SK-N-SH (cell line): ENCODE measurements at places on chromosomes 11 and 22. TPM values are rescaled to one million over a fixed set of nuclear protein-coding genes. Genes with fewer than 3 reads are reported as not detected.

ANGPTL5 gene
- not detected in 2 replicates for polyA plus RNA-seq

RBM14 gene
- 17.6 and 19.8 TPM in 2 replicates for polyA plus RNA-seq

OR6T1 gene
- not detected in 2 replicates for polyA plus RNA-seq

TYR gene
- polyA plus RNA-seq = not detected in 2 replicates

ARHGAP42 gene
- 0.02 and 0.05 TPM in 2 replicates for polyA plus RNA-seq

KIRREL3 gene
- 3.2 and 3.7 TPM in 2 replicates for polyA plus RNA-seq

C22orf31 gene
- not detected in 2 replicates for polyA plus RNA-seq

RAG1 gene
- polyA plus RNA-seq = 0.08 TPM in 2 replicates

OR8D1 gene
- polyA plus RNA-seq = not detected in 2 replicates

TMEM223 gene
- 30.4 and 40.7 TPM in 2 replicates for polyA plus RNA-seq

GNG3 gene
- polyA plus RNA-seq = 0.11 and 0.16 TPM in 2 replicates

TRIM51 gene
- not detected in 2 replicates for polyA plus RNA-seq

TRIM49C gene
- not detected in 2 replicates for polyA plus RNA-seq

TPH1 gene
- polyA plus RNA-seq = 0.02 and 0.03 TPM in 2 replicates

SLC29A2 gene
- 3.2 and 3.7 TPM in 2 replicates for polyA plus RNA-seq

C11orf87 gene
- 0.36 and 0.49 TPM in 2 replicates for polyA plus RNA-seq

STK33 gene
- 12.3 and 16.6 TPM in 2 replicates for polyA plus RNA-seq

TRIM34 gene
- polyA plus RNA-seq = 3.2 and 4.6 TPM in 2 replicates

NCAM1 gene
- 19.4 and 20.7 TPM in 2 replicates for polyA plus RNA-seq

UBQLN3 gene
- polyA plus RNA-seq = not detected in 2 replicates

NARS2 gene
- polyA plus RNA-seq = 8.9 and 11.3 TPM in 2 replicates

CBLIF gene
- not detected in 2 replicates for polyA plus RNA-seq

IL17REL gene
- not detected in 2 replicates for polyA plus RNA-seq

VWCE gene
- 3.4 and 5.0 TPM in 2 replicates for polyA plus RNA-seq

MYRF gene
- polyA plus RNA-seq = 1.8 and 2.8 TPM in 2 replicates

TAGLN gene
- 519 and 811 TPM in 2 replicates for polyA plus RNA-seq

TRIM48 gene
- not detected in 2 replicates for polyA plus RNA-seq

BANF1 gene
- 311 and 382 TPM in 2 replicates for polyA plus RNA-seq

FGF19 gene
- not detected in 2 replicates for polyA plus RNA-seq

DDI1 gene
- polyA plus RNA-seq = not detected in 2 replicates

MYOD1 gene
- polyA plus RNA-seq = not detected in 2 replicates

PIK3IP1 gene
- 8.6 and 11.3 TPM in 2 replicates for polyA plus RNA-seq

IFITM10 gene
- polyA plus RNA-seq = 0.21 and 0.31 TPM in 2 replicates

TECTA gene
- 0.58 and 0.88 TPM in 2 replicates for polyA plus RNA-seq

SLC22A12 gene
- polyA plus RNA-seq = not detected in 2 replicates
